ENCODE measurements at places on chromosomes 1 and 21.

DNA sequence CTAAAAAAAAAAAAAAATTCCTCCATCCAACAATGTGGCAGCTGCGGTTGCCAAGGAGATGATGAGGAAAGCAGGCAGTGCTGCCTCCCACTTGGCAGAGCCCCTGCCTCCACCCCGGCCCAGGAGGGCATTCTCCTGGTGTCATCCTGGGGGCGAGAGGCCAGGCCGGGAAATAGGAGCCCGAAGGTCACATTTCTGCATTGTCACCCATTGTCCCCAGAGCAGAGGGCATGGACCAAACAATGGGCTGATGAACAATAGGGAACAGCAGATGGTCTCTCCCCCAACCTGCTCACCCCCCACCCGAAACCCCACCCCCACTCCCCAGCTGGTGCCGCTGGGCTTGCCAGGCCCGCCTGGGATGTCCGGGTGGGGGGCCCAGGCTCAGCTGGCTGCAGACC is 37.3 kb downstream of the CAMK2N1 start:
- no peak for DNase-seq
- H3K27ac ChIP-seq = no peak overlapping the region
- peaks cover 7% of the 10 kb centered on the region for H3K4me1 ChIP-seq
- H3K27me3 ChIP-seq = no peaks in the 10 kb centered on the region
- H3K4me3 ChIP-seq = no peak overlapping the region
- H3K36me3 ChIP-seq = no peaks in the 10 kb centered on the region

DNA sequence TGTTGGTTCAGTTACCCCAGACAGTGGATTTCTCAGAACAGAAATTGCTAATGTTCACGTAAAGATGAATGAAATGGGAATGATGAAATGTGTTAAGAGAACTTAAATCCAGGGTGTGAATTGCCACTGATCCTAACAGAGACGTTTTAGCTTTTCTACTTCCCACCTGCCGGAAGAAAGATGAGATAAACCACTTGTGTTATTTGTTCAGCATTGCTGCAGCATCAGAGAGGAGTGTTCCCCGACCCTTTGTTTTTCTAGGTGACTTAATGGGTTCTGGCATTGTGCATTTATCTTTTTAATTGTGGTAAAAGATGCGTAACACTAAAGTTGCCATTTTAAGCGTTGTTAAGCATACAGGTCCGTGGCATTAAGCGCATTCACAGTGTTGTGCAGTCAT is 122.3 kb downstream of the GALNT2 start:
- peaks cover 16% of the 10 kb centered on the region for H3K4me1 ChIP-seq
- no peak for DNase-seq
- no peaks in the 10 kb centered on the region for H3K27me3 ChIP-seq
- no peaks in the 10 kb centered on the region for H3K36me3 ChIP-seq
- no peak overlapping the region for H3K27ac ChIP-seq

DNA sequence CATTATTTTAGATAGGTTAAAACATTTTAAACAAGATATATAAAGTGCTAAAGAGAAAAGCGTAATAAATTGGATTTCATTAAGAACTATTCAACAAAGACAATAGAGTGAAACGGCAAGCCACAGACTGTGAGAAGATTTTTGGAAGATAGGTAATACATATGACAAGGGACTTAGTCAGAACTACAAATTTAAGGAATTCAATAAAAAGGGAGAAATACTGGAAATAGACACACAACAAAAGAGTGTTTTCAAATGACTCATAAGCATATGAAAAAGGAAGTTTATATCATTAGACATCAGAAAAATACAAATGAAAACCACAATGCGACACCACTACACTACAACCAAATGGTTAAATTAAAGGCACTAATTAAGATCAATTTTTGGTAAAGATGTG is 90.5 kb downstream of the GDAP2 start:
- H3K4me1 ChIP-seq = no peaks in the 10 kb centered on the region
- H3K27me3 ChIP-seq = no peaks in the 10 kb centered on the region
- DNase-seq = no peak
- H3K27ac ChIP-seq = no peak overlapping the region

DNA sequence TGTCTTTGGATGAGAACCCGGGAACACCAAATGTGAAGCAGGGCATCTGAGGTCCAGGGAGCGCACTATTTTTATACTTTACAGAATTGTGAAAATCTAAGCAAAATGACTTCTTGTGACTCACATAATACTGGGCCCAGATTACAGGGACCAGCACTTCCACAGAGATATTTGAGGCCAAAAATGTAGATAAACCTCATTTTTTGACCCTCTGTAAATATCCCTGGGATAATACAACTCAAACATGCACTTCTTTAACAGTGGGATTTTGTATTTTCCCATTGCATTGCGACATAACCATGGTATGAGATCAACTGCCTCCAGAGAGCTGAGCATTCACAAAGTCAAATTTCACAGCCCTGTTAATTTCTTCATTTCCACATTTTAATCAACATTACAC is 289.4 kb upstream of the ADGRL4 start:
- H3K4me1 ChIP-seq = no peaks in the 10 kb centered on the region
- no peak for DNase-seq
- no peaks in the 10 kb centered on the region for H3K27me3 ChIP-seq

GRCh38 chr1:36217670-36218069 is 6.6 kb upstream of the THRAP3 start:
- no peak for DNase-seq
- H3K36me3 ChIP-seq = no peaks in the 10 kb centered on the region
- H3K27ac ChIP-seq = no peak overlapping the region
- no peaks in the 10 kb centered on the region for H3K4me1 ChIP-seq
- no peak overlapping the region for H3K4me3 ChIP-seq
- H3K27me3 ChIP-seq = no peaks in the 10 kb centered on the region

DNA sequence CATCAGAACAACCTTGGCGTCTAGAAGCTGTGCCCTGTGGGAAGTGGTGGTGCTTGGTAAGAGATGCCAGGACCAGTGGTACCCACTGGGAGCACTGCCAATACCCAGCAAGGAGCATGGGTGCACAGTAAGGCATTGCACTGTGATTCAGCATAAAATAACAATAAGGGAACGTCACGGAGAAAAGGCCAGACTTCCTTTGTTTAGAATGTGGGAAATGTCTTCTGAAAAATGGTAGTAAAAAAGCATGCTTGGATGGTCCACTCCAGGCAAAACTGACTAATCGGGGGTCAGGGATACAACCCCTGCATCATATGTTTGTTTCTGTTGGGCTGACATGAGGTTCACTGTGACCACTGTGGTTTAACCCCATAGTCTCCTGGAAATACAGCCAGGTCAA is 14.7 kb downstream of the METTL18 start:
- DNase-seq = no peak
- H3K27me3 ChIP-seq = no peaks in the 10 kb centered on the region
- no peak overlapping the region for H3K4me3 ChIP-seq
- H3K4me1 ChIP-seq = peaks cover 28% of the 10 kb centered on the region
- no peak overlapping the region for H3K27ac ChIP-seq

DNA sequence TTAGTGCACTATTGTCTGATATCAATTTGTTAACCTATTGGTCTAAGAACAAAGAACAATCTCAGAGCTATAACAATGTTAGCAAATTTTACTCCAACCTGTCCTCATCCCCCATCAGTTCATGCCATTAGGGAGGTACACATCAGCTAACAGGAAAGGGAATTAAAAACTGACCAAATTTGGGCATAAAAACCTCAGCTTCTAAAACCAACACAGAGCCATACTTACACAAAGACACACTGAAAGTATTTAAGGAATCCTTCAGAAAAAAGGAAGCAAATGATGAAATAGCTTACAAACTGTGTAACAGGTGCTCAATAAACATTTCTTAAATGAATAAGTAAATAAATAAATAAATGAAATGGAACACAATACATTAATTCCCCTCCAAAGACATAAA is 89.2 kb downstream of the TTLL7 start:
- H3K36me3 ChIP-seq = no peaks in the 10 kb centered on the region
- no peak for DNase-seq
- no peak overlapping the region for H3K27ac ChIP-seq
- no peak overlapping the region for H3K4me3 ChIP-seq

DNA sequence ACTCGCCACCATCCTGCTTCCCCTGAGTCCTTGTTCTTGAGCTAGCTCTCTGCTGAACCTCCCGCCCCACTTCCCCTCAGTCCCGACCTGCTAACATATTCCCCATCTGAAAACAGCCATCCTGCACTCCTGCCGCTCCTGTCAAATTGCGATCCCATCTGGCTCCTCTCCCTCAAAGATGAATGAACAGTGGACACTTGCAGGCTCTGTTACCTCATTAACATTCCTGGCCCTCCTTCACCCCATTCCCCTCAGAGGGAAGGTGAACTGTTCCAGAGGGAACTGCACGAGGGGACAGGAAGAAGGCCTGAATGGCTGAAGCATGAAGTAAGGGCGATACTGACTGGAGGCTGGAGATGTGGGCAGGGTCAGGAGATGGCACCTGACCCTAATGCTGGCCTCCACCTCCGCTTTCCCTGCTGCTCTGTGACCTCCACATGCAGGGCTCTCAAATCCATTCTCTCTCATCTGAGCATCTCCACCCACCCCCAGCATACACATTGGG is 7.4 kb upstream of the CELSR2 start:
- H3K4me3 ChIP-seq = no peak overlapping the region
- no peaks in the 10 kb centered on the region for H3K36me3 ChIP-seq
- no peaks in the 10 kb centered on the region for H3K4me1 ChIP-seq
- H3K27ac ChIP-seq = peak overlapping the region; percentile 82
- DNase-seq = no peak

DNA sequence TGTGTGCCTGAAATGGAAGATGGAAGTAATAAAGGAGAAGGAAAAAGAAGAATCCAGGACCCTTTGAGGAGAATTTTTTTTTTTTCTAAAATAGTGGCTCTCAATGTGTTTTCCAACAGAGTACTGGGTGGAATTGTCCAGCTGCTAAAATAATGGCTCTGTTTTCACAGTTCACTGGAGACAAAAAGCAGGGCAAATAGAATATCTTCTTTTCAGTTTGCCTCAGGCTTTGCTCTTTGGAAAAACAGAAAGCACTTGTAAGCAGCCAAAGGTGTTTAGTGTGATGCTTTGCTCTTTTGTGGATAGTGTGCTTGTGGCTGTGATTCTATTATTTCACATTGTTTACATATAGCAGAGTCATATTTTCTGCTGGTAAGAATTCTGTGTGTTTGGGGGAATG is 77.4 kb upstream of the MROH9 start:
- no peaks in the 10 kb centered on the region for H3K27me3 ChIP-seq
- no peak overlapping the region for H3K4me3 ChIP-seq
- no peaks in the 10 kb centered on the region for H3K36me3 ChIP-seq
- no peak for DNase-seq

GRCh38 chr21:17631195-17631594 is 18.5 kb upstream of the BTG3 start:
- DNase-seq = no peak
- no peaks in the 10 kb centered on the region for H3K27me3 ChIP-seq
- H3K4me1 ChIP-seq = no peaks in the 10 kb centered on the region
- no peaks in the 10 kb centered on the region for H3K36me3 ChIP-seq
- H3K4me3 ChIP-seq = no peak overlapping the region

- H3K27me3 ChIP-seq = no peaks in the 10 kb centered on the region
- H3K27ac ChIP-seq = no peak overlapping the region
These were observed 3.2 kb downstream of the ID3 start for GRCh38 chr1:23555986-23556634.

DNA sequence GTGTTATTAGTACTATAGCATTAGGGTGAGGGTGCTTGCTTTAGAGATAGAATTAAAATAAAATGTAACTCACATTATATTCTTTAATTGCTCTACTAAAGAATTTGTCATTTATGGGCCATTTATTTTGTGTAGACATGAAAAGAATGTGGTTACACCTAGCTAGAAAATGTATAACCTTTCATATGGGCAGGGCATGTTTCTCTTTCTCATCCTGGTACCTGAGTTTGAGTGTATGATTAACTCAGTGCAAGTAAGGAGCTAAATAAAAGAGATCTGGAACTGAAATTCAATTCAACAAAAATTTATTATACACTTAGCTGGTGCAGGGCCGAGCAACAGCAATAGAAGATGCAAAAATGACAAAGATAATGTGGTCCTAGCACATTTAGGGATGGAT is 47.4 kb downstream of the MAP3K7CL start:
- no peak for DNase-seq
- H3K4me1 ChIP-seq = peaks cover 45% of the 10 kb centered on the region
- no peaks in the 10 kb centered on the region for H3K36me3 ChIP-seq
- H3K27ac ChIP-seq = peak overlapping the region; percentile 37
- no peak overlapping the region for H3K4me3 ChIP-seq
- H3K27me3 ChIP-seq = no peaks in the 10 kb centered on the region

DNA sequence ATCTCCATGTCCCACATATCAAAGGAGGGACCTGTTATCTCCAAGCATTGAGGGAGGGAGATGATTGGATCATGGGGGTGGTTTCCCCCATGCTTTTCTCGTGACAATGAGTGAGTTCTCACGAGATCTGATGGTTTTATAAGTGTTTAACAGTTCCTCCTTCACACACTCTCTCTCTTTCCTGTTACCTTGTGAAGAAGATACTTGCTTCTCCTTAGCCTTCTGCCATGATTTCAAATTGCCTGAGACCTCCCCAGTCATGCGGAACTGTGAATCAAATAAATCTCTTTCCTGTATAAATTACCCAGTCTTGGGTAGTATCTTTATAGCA is 91.6 kb downstream of the DDAH1 start:
- H3K4me1 ChIP-seq = no peaks in the 10 kb centered on the region
- no peak for DNase-seq
- H3K27me3 ChIP-seq = no peaks in the 10 kb centered on the region
- no peak overlapping the region for H3K27ac ChIP-seq

DNA sequence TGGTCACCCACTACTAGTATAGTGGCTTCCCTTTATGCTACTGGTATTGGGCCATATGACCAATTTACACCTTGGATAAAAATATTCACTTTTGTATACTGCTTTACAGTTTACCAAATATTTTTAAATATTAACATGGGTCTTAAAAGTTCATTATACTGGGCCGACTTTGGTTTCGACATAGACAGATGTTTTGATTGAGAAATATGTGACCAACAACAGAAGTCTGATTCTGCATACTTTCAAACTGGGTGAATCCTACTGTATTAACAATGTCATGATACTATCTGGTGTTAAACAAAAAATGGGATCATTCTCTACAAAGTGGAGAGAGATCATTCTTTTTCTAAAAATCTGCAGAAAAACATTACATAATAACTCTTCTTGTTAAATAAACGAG is 134.8 kb downstream of the AKT3 start:
- H3K27ac ChIP-seq = no peak overlapping the region
- DNase-seq = no peak
- H3K4me1 ChIP-seq = peaks cover 8% of the 10 kb centered on the region
- H3K36me3 ChIP-seq = no peaks in the 10 kb centered on the region

GRCh38 chr1:57158604-57158998 is 192.8 kb upstream of the C8B start:
- DNase-seq = no peak
- 0 out of 2 replicates have a peak, but pooled peaks cover 3% of the 10 kb centered on the region for H3K4me1 ChIP-seq
- H3K36me3 ChIP-seq = no peaks in the 10 kb centered on the region
- no peaks in the 10 kb centered on the region for H3K27me3 ChIP-seq
- H3K4me3 ChIP-seq = no peak overlapping the region
- H3K27ac ChIP-seq = no peak overlapping the region

- no peaks in the 10 kb centered on the region for H3K36me3 ChIP-seq
- no peak overlapping the region for H3K27ac ChIP-seq
- no peak overlapping the region for H3K4me3 ChIP-seq
- no peaks in the 10 kb centered on the region for H3K4me1 ChIP-seq
These were observed 95.7 kb downstream of the GLIS1 start for GRCh38 chr1:53643041-53643880.

All from Caco-2 (cell line).